ENCODE measurements at places on chromosomes 16 and 17. TPM values are rescaled to one million over a fixed set of nuclear protein-coding genes. Genes with fewer than 3 reads are reported as not detected.

GRCh38 chr17:72496461-72496860 lies 375.6 kb downstream of the SOX9 start:
- DNase-seq, result no peak

GRCh38 chr17:37605081-37605480 lies 4.1 kb downstream of the SYNRG start:
- DNase-seq, result no peak

The FBXL16 gene
- polyA plus RNA-seq, result 0.48 TPM

DNA sequence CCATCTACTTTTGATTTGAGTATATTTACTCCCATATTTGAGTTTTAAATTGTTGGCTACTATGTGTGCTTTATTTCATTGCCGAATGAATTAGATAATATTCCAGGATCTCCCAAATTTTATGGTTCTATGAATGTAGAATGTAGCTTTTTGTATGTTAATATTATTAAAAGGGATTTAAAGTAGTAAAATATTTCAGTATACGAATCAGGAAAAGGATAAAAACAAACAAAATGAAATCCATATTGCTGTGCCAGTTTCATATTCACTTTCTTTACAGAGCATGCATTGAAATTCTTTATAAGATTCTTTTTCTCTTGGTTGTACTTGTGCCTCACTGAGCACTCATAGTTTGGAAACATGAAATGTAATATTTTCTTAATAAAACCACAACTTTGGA lies 155.1 kb downstream of the CHD9 start:
- no peak for DNase-seq

All from left lung (tissue), 14 donors.